Brain (organoid and tissue), 16 donors: ENCODE measurements at places on chromosomes 6 and 20.

DNA sequence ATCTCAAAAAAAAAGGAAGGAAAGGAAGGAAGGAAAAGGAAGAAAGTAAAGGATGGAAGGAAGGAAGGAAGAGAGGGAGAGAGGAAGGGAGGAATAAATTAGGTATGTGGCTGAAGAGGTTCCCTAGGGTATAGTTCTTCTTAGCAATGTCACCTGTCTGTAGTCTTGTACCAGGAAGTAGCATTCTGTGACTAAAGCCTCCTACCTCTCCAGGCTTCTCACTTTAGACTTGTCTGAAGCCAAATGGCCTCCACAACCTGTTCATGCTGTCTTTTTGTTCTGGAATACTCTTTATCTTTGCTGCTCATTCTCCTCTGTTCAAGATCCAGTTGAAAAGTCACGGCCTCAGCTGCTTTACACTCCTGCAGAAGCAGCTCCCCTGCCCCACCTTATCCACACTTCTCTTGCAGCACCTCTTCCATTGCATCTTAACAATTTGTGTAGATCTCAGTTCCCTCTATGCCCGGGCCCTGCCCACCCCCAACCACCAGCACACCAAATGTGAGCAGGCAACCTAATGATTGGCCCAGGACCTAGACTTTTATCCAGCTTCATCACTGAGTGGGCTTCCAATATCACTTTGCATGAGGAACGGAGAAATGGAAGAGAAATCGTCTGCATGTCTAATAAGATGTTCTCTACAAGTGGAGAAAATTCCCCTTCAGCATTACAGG is 19.1 kb downstream of the GCNT2 start:
- no peak for DNase-seq

- peak; percentile 41 for DNase-seq
These were observed 8.5 kb upstream of the PSMG4 start for GRCh38 chr6:3250231-3250675.

- DNase-seq, result peak; percentile 92
These were observed 15.8 kb upstream of the FAM8A1 start for GRCh38 chr6:17584241-17584803.

DNA sequence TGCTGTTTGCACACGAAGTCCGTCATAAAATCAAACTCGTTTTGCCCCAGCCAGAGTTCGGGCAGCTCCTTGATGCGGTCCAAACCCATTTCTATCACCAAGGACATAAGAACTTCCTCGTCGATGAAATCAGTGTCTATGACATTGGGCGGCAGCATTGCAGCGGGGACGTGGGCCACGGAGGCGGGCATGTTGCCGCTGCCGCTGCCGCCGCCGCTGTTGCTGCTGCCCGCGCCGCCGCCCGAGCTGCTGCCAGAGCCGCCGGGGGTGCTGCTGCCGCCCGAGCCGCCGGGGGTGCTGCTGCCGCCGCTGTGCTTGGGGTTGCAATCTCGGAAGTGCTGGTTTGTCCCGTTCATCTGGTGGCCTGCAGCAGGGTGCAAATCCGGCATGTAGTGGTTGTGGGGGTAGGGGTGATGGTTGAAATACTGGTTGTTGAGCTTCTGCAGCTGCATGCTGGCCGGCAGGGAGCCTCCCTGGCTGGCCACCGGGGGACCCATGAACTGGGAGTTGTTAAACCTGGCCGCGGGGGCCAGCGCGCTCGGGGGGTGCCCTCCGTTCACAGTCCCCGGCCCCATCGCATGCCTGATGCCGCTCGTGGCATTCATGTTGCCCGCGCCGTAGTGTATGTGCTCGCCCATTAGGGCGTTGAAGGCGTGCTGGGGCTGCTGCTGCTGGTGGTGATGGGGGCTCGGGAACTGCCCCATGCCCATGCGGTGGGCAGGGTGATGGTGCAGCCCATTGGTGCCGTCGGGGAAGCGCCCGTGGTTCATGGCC is 1.1 kb downstream of the CITED2 start:
- peak; percentile 78 for DNase-seq
